Left renal pelvis (tissue), 4 donors: ENCODE measurements at places on chromosomes 1 and 21.

DNA sequence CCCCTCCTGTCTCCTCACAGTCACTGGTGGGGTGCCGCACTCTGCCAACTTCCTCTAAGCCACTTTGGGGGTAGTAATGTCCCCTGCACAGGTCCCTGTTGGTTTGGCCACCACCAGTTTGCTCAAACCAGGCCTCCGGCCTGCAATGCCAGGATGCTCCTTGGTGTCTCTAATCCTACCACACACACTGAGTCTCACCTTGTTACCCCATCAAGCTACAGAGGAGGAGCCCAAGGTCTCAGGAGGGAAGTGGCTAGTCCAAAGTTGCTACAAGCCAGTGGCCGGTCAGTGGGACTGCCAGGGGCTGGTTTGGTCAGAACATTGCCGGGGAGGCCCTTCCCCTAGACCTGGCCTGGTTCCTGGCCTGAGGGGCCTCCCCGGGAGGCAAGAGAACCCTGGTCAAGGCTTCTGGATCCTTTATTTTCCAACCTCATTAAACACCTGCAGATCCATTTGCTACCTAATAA lies 21.5 kb upstream of the LRP8 start:
- DNase-seq = no peak

DNA sequence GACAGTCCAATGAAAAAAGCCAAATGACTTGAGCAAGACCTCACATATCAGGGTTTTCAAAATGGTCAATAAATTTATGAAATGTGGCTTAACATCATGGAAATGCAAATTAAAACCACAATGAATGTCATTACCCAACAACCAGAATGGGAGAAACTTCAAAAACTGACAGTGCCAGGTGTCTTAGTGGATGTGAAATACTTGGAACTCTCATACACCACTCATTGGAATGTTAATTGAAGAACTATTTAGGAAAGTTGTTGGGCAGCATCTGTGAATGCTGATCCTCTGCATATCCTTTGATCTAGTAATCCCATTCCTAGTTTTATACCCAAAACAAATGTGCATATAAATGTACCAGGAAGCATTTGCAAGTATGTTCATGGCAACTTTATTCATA lies 19.2 kb upstream of the BACH1 start:
- no peak for DNase-seq

- no peak for DNase-seq
Observed at GRCh38 chr1:226202246-226202645, 15.7 kb upstream of the ACBD3 start.

GRCh38 chr1:87956072-87956471 lies 627.4 kb downstream of the LMO4 start:
- DNase-seq = no peak

DNA sequence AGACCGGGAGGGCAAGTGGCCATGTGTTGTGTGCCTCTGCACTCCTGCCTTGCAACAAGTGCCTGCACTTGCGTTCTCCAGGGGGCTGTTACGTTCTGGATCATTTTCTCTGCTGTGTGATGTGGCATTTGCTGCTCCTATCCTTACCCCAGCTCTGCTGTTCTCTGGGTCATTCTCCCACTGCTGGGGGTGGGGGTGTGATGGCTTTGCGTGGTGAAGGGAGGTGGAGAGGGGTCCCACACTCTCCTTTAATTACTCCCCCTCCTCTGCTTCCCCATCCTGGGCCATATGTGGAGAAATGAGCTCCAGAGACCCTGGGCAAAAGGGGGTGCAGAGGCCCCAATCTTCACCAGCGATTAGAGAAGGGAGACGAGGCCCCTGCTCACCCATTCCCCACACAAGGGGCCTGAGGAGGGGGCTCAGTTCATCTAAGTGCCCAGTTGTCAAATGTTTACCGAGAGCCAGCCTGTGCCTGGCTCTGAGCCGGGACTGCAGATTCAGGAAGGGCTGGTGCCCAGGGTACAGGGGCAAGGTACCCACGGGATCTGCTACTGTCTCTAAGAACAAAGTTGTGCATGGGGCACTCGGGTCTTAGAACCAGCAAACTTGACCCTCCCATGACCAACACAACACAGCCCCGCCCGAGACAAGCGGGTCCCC lies 355.4 kb downstream of the PTPRU start:
- DNase-seq = no peak

- DNase-seq = no peak
Observed at GRCh38 chr1:180137776-180138175, 16.9 kb upstream of the QSOX1 start.

DNA sequence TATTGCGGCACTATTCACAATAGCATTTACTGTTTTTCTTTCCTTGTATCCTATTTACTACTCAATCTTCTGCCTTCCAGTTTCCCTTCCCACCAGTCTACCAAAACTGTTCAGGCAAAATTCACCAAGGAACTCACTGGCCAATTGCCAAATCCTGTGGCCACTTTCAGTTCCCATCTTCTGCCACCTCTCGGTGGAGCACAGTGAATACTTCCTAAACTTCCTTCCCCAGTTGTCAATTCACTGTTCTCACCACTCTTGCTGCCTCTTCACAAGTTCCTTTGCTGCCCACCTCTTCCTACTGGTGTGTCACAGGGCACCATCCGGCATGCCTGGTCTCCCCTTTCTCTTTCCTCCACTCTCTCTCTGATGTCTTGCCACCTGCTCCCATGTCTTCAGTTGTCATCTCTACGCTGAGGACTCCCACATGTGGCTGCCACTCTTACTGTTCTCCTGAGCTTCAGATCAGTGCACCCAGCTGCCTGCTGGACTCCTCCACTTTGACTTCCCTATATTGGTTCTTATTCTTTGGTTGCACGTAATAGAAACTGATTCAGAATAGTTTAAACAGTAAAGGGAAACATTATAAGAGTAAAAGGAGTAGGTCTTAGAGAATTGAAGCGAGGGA lies 114.4 kb downstream of the PIK3R3 start:
- DNase-seq = no peak
